Stimulated activated CD8-positive, alpha-beta memory T cell treated with anti-CD3 and anti-CD28 coated beads, Interleukin-2, amount 100 ng/mL, for 48 hours (primary cell): ENCODE measurements at places on chromosomes 7 and 10.

GRCh38 chr7:140003913-140004382, 58.8 kb downstream of the PARP12 start:
- no peak for DNase-seq

DNA sequence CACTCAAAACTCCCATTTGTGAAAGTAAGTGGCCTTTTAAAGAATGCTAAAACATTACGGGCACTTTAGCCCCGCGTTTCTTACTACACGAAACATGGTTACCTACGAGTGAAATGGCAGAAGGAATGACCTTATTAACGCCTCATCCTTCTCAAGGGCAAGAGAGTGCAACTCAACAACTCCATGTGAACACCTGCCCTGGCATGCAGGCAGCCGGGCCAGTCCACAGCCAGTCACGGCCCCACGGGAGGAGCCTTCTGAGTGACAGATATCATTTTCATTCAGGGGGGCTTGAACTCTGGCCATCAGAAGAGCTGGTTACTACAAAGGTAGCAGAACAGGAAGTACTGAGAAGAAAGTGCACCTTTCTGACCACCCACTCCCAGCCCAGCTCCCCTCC, 236.1 kb downstream of the PTPRN2 start:
- DNase-seq: no peak

GRCh38 chr7:121544238-121544637, 148.1 kb upstream of the FAM3C start:
- no peak for DNase-seq

GRCh38 chr7:130513447-130513846, 21.6 kb downstream of the MEST start:
- DNase-seq: no peak

DNA sequence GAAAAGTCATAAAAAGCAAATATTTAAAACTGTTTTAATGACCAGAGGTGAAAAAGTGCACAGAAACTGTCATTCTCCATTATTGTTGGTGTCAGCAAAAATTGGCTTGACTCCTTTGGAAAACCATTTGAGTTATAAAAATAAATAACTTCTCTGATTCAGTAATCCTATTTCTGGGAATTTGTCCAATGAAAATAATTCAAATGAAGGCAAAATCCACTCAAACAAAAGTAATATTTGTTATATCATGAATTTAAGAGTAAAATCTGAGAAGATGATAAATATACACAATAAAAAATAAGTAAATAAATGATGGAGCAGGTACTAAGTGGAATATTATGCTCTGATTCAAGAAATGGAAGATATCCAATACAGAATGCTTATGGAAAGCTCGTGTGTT, 326.6 kb upstream of the KLF6 start:
- DNase-seq: no peak

- no peak for DNase-seq
These were observed 69.4 kb downstream of the PTPRE start for GRCh38 chr10:127976286-127976685.

GRCh38 chr10:48439581-48440041, 133.1 kb downstream of the MAPK8 start:
- no peak for DNase-seq

DNA sequence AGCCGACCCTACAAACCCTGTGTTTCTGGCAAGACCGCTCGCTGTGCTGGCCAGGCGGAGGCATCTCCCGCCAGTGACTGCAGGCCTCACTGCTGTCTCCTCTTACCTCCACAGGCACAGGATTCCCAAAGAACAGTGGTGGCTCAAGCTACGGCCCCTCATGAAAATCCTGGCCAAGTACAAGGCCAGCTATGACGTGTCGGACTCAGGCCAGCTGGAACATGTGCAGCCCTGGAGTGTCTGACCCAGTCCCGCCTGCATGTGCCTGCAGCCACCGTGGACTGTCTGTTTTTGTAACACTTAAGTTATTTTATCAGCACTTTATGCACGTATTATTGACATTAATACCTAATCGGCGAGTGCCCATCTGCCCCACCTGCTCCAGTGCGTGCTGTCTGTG, 36.2 kb downstream of the PITRM1 start:
- DNase-seq: no peak

DNA sequence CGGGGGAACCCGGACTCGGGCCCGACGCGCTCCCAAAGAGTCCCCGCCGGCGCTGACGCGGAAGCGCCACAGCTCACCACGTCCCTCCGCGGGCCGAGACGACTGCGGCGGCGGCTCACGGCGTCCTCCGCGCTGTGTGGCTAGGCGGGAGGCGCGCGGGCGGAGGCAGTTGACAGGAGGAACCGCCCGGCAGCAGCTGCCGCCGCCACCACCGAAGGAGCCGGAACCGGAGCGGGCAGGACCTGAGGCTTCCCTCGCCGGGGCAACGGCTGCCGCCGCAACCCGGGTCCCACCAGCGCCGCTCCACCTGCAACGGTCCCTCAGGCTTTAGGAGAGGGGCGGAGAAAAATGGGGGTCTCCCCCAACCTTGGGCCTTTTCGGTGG, 334 bp downstream of the ZNF800 start:
- peak; percentile 52 for DNase-seq

DNA sequence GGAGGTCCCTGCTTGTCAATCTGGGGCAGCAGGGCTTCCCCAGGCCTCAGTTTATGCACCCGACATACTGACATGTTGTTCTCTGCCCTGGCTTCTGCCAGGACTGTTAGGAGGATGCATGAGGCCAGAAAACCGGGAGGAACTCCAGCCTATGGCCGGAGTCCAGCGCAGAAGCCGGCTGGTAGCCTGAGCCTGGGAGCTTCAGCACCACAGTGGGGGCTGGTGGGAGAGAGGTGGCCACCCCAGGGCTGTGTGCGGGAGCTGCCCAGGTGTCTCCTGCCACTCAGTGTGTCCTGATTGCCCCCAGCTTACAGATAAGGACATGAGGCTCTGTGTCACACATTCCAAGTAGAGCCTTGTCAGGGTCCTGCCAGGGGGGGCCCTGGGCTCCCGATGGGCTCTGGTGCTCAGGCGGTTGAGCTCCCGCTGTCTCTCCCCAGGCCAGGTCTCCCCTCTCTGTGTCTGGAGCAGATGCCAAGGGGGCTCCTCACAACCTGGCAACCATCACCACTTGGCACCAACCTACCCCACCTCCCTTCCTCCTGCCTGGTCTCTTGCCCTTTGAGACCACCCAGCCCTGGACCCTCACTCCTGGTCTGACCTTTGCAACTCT, 32.3 kb downstream of the PPIF start:
- no peak for DNase-seq

DNA sequence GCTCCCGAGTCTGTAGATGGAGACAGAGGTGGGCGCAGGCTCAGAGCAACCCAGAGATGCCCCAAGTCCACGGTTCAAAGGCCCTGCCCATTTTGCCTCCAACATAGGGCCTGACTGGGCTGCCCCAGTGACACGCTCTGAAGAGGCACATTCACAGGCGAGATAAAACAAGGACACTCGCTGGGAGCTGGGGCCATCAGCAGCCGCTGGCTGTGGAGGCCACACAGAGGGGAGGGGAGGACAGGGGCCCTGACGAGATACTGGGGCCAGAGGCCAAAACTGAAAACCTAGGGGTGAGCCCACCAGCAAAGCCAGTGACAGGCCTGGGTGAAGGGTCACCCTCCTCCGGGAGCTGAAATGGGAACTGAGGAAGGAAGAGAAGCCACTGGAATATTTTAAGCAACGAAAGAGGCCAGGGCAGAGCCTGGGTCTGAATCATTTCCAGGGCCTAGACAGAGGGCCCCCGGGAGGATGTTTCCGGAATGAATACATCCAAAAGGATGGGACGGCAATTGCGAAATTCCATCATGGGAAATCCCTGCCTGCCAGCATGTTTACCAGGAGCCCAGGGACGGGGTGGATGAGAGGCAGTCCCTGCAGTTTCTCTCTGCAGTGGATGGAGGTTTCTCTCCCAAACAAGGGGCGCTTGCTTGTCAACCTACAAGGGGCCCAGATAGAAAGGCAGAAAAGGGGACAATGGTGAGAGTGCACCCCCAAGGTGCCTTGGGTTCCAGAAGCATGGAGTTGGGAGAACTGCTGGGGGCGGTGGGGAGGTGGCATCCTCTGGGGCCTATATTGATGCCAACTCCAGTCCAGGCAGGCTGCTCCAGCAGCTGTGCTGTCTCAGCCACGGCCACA, 29.0 kb upstream of the HSPA12A start:
- no peak for DNase-seq

DNA sequence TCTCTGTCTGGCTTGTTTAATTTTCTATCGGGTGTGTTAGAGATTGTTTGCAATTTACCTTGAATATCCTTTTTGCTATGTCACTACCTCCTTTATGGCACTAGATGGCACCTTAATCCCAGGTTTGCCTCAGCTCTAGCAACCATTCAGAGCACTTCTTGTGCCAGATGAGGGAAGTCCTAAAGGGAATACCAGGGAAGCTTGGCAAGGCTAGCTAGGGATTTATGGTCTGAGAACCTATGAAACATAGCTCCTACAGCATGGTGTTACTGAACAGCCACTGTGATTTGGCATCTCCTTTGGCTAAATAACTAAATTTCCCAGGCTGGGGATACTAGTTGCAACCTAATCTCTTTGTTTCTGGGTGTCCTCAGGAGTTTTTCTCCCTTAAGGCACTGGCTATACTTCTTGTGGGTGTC, 69.0 kb upstream of the VOPP1 start:
- no peak for DNase-seq

- no peak for DNase-seq
These were observed 153.3 kb downstream of the POU6F2 start for GRCh38 chr7:39130857-39131526.
